ENCODE measurements at places on chromosomes 3 and 15.

GRCh38 chr3:122635789-122636188 lies 44.9 kb upstream of the PARP14 start:
- no peak for DNase-seq

- DNase-seq: no peak
Measured at GRCh38 chr3:18841422-18842343, 306.6 kb upstream of the KCNH8 start.

DNA sequence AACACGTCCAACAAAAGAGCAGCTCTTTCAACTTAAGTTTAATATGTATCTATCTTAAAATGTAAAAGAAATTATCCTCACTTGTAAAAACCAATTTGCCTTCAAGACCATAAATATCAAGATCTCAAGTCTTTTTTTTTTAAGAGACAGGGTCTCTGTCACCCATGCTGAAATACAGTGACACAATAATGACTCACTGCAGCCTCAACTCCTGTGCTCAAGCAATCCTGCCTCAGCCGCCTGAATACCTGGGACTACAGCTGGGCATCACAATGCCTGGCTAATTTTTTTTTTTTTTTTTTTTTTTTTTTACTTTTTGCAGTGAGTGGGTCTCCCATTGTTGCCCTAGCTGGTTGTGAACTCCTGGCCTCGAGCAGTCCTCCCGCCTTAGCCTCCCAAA lies 26.0 kb downstream of the ACAP2 start:
- DNase-seq: no peak

GRCh38 chr3:24373198-24373959 lies 121.3 kb downstream of the THRB start:
- no peak for DNase-seq

DNA sequence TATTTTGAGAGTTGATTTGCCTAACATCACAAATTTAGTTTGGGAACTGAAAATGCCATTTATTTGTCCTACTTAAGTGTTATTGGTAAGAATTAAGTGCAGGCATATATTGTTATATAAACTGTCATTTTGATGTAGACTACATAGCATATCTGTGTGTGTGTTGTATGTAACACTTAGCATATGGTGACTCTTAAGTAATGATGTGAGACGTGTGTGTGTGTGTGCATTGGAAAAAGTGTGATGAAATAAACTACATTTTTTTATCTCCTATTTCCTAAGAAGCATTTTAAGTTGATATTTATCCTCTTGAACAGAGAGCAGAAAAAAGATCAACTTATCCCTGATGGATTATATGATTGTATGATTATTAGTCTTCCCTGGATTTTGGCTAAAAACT lies 588.2 kb upstream of the SUCLG2 start:
- no peak for DNase-seq

Measured in stimulated activated CD8-positive, alpha-beta memory T cell treated with anti-CD3 and anti-CD28 coated beads, Interleukin-2, amount 100 ng/mL, for 1 hour (primary cell).